Activated CD4-positive, alpha-beta T cell treated with anti-CD3 and anti-CD28 coated beads, Interleukin-2, amount 10 ng/mL, durations not matched to agents 7 days and 5 days (primary cell): ENCODE measurements at places on chromosomes 7 and 10. TPM values are rescaled to one million over a fixed set of nuclear protein-coding genes. Genes with fewer than 3 reads are reported as not detected.

DNA sequence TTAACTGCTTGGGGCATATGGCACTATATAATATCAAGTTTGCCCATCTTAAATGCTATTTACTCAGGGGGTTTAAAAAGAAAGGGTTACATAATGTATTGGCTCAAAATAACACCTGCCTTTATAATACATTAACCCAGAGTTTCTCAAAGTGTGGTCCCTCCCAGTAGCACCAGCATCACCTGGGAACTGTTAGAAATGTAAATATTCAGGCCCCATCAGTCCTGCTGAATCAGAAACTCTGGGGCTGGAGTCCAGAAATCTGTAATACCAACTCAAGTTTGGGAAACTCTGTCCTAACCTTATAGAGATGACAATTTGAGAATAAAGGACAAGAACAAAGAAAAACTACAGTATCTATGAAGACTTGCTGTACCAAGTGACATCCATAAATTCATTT, 270.7 kb downstream of the PARD3 start:
- no peak for DNase-seq

Gene OR6V1
- not detected for total RNA-seq

- no peak for DNase-seq
These were observed 151.5 kb upstream of the PDE1C start for GRCh38 chr7:32221736-32222135.

DNA sequence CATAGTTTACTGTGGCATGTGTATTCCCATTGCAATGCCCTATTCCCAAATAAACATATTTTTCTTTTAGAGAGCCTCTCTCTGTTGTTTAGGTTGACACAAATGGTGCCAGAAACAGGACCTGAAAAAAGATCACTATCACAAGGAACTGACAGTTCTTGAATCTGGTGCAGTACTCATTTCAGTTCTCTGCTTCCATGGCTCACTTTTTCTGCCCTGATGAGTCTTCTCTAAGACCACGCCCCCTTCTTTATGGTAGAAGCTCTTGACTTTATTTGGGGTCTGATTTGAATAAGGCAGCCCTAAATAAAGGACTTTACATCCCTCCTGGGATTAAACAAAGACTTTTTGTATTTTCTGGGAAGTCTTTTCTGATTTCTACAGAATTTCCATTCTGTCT, 3.5 kb upstream of the CCDC126 start:
- DNase-seq = no peak

GRCh38 chr7:152925412-152926147, 166.0 kb downstream of the ACTR3B start:
- DNase-seq = no peak

Gene DYNC1I1
- total RNA-seq = not detected

Gene DRGX
- total RNA-seq = not detected

Gene ANKRD22
- total RNA-seq = 0.48 TPM

- no peak for DNase-seq
These were observed 41.7 kb upstream of the CALD1 start for GRCh38 chr7:134737566-134738345.

Gene TFR2
- 9.8 TPM for total RNA-seq

Gene FAM25G
- total RNA-seq = not detected

Gene CNNM2
- total RNA-seq = 6.3 TPM

DNA sequence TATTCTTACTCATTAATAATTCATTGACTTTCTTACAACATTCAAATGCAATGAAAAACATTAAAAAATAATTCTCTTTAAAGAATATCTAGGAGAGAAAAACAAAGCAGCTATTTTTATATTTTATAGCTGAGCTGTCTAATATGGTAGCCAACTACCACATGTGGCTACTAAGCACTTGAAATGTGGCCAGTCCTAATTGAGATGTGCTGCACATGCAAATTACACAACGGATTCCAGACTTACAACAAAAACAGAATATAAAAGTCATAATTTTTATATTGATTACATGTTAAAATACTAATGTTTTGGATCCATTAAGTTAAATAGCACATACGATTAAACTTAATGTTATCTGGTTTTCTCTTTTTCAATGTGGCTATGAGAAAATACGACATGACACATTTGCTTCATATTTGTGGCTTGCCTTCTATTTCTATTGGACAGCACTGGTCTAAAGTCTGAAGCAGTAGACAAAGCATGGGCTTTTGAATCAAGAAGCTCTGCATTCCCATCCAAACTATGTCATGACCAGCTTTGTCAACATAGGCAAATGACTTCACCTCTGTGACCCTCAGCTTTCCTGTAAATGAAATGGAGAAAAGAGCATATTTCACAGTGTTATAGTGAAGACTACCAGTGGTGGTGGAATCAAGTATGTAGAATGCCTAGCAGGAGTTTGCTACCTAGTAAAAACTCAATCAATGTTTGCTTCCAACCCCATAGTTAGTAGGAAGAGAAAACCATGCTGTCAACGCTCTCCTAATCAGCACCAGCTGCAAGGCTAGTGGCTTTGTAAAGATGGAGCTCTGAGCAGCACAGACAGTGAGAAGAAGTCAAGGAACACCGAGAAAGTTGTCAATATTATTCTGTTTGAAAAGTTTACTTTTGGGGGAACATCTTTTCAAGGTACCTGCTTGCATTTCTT, 37.1 kb upstream of the GDF10 start:
- DNase-seq = no peak

- DNase-seq = no peak
These were observed 133.7 kb upstream of the NAMPT start for GRCh38 chr7:106418526-106418925.

GRCh38 chr10:132844069-132844809, 58.3 kb upstream of the NKX6-2 start:
- no peak for DNase-seq

DNA sequence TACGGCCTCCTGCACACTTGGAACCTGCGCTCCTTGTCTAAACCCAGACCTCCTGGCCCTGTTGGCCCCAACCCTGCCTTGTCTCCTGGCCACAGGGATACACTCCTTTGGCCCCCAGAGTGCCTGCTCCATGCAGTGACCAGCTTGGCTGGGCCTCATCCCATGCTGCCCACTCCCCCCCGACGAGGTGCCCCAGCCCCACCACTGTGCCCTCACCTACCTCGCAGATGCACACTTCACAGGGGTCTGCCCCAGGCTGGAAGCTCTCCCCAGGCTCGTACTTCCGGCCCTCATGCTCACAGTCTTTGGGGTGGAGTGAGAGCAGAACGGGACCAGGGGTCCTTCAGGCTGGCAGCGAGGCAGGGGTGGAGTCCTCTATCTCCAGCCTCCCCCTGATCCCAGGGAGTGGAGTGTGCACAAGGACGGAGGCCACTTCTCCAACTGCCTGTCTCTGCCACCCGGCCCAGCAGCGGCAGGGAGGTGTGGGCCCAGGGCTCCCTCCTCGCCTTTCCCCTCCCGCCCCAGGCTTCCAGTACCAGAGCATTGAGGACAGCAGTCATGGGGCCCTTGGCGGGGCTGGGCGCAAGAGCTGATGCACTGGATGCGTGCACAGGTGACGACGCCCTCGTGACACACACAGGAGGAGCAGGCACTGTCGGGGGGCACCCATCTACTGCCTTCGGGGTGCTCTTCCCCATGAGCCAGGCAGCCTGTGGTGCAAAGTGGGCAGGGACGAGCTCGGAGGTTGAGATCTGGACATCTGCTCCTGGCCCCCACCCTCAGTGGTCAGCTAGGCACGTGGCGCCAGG, 22.1 kb downstream of the ATP6V1F start:
- DNase-seq = no peak

- no peak for DNase-seq
These were observed 28.1 kb upstream of the RPA3 start for GRCh38 chr7:7746458-7746857.

- no peak for DNase-seq
These were observed 321.2 kb downstream of the PTPRN2 start for GRCh38 chr7:158266426-158266816.

Gene TAS2R5
- total RNA-seq = 1.2 TPM

DNA sequence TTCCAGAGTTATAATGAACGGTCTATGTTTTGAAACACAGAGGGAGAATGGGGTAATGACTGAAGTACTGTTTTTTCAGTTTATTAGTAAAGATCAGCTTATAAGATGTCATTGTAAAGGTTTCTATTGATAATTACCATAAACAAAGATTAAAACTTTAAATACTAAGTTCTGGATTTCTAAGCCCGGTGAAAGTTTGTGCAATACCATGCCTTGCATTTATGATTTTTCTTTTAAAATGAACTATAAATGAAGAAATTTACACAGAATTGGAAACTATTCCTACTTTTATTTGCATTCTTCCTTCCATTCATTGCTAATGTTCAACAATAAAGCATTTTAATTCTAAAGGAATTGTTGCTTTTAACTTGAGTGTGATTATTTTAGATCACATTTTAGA, 4.9 kb downstream of the MEOX2 start:
- no peak for DNase-seq

DNA sequence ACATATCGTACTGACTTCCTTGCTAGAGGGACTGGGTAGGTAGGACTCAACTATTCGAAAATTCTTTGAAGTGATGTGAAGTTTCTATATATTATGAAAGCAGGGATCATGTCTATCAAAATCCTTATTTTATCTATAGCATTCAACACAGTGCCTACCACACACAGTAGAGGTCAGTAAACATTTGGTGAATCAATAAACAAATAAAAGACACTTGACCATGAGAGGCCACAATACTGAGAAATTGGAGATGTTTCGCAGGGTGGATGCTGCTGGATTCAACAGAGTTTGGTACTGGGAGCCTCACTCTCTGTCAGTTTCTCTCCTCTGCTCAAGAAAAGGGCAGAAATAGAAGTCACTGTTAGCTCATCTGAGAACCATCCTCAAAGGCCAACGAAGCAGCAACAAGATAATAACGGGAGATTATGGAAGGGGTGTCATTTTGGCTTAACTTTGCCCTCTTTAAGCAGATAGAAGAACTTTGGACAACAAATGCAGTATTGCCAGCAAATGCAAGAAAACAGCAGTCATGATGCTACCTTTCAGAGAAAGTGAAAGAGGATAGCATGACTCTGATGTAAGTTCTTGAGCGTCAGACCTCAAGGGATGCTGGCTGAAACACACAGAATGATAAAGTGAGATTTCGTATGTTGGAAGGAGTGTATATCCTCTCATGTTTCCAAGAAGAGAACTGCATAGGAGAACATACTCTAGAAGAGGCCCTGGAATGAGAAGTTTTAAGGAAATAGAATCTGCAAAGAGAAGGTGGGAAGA, 107.6 kb downstream of the SEMA3E start:
- DNase-seq = no peak

- no peak for DNase-seq
These were observed 188.9 kb downstream of the ADAM12 start for GRCh38 chr10:126199221-126199998.

GRCh38 chr10:100130831-100131230, 49.2 kb upstream of the CPN1 start:
- DNase-seq = no peak

Gene HOXA9
- total RNA-seq = not detected

DNA sequence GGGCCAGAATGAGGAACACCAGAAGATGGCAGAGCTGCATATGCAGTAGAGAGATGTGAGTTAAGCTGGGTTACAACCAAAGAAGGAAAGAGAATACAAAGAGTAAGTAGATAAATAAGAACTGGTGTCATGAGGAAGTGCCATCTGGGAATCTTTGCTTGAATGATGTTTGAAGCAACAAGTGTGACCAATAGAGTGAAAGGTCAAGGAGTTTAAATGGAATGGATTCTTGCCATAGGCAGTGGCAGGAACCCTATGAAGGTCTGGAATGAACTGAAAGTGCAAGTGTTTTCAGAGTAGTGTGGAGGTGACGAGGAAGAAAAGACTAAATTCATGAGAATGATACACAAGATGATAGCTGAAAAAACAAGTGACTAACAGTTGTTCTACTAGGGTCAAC, 21.6 kb downstream of the MEST start:
- DNase-seq = no peak

DNA sequence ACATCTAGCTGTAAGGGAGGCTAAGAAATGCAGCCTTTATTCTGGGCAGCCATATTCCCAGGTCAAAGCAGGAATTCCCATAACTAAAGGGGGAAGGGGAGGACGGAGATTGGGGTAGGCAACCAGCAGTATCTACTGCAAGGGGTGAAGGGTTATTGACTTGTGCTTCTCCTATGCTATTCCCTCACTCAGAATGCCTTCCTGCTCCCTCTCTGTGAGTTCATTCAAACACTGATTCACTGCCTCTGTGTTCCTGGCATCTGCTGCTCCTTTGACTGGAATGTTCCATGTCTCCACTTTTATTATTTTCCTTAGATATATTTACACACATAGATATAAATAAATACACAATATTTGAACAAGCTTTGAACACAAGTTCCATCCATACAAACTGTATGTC, 11.1 kb downstream of the HTR7 start:
- no peak for DNase-seq

DNA sequence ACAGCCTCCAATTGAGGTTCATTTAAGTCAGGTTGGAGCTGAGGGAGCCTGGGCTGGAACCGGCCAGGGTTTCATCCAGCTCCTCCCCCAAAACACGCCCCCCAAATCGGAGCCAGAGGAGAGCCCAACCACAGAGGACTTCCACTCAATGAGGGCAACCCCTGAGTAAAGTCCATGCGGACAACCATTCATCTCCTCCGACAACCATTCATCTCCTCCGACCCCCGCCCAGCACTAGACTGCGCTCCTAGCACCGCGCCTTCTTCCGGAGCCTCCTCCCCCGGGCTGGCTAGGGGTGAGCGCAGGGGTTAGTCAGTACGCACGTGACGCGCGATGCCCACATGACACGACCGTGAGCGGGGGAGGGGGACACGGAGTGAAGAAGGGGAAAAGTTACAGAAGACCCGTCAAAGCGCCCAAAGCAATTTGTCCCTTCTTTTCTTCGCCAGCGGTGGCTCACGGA, 1.4 kb downstream of the MAGI2 start:
- DNase-seq = no peak

DNA sequence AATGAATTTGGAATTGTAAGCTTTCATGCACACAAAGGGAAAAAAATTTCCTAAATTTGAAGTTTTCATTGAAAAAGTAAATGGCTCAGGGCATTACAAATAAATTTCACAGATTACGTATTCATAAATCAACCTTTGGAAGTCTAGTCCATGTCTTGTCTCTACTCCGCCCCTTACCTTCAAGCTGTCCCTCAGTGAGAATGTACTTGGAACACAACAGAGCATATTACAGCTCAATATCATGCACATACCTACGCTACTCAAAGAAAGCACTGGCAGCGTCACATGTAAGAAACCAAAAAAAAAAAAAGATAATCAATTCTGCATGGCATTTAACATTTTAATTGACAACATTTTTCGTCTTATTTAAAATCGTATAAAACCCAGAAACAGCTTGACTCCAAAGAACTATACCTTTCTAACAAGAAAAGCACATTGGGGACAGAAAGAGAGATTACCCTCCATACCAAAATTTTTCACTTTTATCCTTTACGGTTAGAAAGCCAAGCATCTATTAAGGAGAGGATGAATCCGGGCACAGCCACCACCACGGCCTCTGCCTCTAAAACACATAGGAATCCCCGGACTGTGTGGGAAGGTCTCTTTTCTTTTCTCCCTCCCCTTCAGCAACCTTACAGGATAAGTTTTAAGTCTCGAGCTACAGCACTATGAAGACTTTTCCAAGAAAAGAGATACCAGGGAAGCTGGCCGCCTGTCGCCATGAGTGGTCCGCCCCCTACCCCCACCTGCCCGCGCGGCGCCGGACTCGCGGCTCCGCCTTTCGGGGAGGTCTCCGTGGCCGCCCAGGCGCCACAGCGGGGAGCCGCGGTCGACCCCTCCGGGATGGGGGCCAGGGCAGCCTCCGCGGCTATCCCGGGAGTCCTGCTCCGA, 1.1 kb downstream of the JMJD1C start:
- DNase-seq = no peak

Gene PTPRE
- total RNA-seq = 24.1 TPM

- DNase-seq = no peak
These were observed 60.4 kb upstream of the CDK1 start for GRCh38 chr10:60717852-60718251.

Gene ADRB1
- total RNA-seq = not detected

Gene MEST
- 1.2 TPM for total RNA-seq

- no peak for DNase-seq
These were observed 4.2 kb downstream of the MNX1 start for GRCh38 chr7:157006205-157006747.
